ENCODE measurements at places on chromosomes 4 and X.
A peak's percentile ranks its signal among the peaks of the same experiment; 100 is the strongest.

DNA sequence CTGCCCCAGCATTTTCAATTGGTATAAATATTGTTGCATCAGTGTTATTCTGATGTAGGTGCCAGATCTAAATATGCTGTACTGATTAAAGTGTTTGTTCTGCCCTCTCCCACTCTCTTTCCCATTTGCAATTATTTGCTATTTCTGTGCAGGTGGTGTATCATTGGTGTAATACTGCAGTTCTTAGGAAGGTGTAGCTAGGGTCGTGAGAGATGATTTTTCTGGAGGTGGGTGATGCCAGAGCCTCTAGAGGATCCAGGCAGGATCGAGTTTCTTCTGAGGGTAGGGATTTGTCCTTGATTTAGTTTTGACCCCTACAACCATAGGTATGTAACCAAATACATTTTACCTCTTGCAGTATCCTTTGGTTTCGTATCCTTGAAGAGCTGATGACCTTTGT, 1.9 kb downstream of the SMAD1 start:
- no peaks in the 10 kb centered on the region for H3K4me1 ChIP-seq
- peak overlapping the region; percentile 76 for H3K27ac ChIP-seq

DNA sequence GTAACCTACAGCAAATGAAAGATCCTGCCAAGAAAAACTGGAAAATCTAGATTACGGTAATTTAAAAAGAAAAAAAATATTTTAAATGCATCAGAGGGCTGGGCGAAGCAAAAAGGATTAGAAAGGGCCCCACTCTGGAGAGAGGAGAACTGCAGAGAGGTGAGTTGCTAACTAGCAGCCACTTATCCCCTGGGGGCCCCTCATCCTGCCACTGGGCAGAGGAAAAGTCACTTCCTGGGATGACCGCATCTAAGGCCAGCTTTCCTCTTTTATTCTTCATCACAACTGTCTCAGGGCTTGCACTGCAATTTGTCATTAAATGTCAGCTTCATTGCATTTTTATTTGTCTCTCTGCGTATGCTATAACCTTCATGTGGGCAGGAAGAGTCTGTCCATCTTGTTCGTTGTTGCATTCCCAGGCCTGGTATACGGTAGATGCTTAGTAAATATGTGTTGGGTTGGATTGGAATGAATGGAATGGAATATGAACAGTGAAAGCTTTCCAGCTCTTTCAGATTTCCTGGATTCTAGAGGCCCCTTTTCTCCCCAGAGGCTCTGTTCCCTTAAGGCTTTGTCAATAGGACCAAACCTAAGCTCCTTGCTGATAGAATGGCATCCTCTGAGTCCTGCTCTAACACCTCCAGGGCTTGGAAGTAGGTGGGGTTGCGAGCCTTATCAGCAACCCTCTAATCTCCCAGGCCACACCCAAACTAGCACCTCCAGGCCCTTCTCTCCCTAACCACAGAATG, 58.9 kb downstream of the TLR10 start:
- H3K36me3 ChIP-seq = no peaks in the 10 kb centered on the region
- H3K27me3 ChIP-seq = no peaks in the 10 kb centered on the region
- H3K4me1 ChIP-seq = no peaks in the 10 kb centered on the region
- H3K4me3 ChIP-seq = no peak overlapping the region

DNA sequence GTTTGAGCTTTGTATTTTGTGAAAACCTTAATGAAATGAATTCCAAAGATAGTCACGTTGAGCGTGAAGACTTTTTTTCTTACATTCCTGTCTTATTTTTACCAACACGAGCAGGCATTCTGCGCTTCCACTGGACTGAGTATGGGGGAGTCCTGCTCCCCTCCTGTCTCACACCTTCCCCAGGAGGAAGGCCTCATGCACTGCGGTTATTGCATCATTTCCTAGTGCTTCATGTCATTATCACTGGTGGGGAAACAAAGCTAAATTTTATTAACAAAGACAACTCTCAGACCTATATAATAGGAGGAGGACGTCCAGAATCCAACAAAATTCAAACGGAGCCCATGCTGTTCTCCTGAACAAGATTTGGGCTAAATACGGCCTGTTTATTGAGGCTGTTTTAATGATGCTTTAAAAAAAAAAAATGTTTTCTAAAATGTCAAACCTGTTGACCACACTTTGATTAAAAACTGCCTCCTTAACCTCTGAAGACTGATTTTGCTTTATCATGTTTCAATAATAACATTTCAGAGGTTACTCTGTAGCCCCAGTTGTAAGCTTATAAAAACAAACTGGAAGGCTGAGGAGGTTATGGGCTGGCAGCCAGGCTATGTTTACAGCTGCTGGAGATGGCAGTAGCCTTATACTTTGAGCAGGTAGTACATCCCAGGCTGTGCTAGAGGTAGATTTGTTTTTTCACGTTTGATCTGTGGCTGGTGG, 118.0 kb downstream of the SOWAHB start:
- no peak overlapping the region for H3K4me3 ChIP-seq
- DNase-seq = no peak
- no peak overlapping the region for H3K27ac ChIP-seq

- no peaks in the 10 kb centered on the region for H3K36me3 ChIP-seq
- no peak overlapping the region for H3K27ac ChIP-seq
- no peak overlapping the region for H3K4me3 ChIP-seq
- no peaks in the 10 kb centered on the region for H3K4me1 ChIP-seq
- H3K27me3 ChIP-seq = no peaks in the 10 kb centered on the region
- DNase-seq = no peak
Measured at GRCh38 chr4:44025376-44026020, 423.1 kb downstream of the KCTD8 start.

DNA sequence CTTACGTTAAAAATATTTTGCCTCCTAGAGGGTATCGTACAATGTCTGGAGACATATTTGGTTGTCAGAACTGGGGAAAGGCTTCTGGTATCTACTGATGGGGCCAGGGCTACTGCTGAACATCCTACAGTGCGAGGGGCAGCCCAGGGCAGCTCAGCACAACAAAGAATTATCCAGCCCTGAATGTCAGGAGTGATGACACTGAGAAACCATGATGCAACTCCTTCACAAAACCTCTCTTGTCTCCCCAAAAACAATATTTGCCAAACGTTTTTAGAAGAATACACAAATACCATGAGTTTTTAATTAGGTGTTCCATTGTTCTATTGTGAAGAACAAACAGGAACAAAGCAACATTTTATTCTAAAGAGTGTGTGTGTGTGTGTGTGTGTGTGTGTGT, 43.4 kb upstream of the CLNK start:
- DNase-seq = no peak
- H3K4me1 ChIP-seq = no peaks in the 10 kb centered on the region
- peak overlapping the region; percentile 52 for H3K27ac ChIP-seq
- H3K36me3 ChIP-seq = no peaks in the 10 kb centered on the region
- H3K4me3 ChIP-seq = no peak overlapping the region

DNA sequence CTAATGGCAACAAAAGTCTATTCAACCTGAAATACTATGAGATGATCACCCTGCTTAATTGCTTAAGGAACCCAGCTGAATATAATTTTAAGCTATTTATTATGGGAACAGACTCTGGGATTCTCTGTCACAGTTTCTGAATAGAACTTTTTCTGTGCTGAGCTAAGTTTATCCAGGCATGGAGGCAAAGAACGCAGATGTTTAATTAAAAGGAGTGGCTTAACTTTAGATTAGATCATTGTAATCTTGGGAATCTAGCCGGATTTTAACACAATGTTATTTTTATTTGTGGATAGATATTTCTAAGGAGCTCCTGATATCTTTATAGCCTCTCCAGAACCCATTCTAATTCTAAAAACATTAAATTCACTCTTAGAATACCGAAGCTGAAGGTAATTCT, 353.4 kb downstream of the STIM2 start:
- no peaks in the 10 kb centered on the region for H3K27me3 ChIP-seq
- H3K4me3 ChIP-seq = no peak overlapping the region
- DNase-seq = no peak
- no peaks in the 10 kb centered on the region for H3K4me1 ChIP-seq
- no peaks in the 10 kb centered on the region for H3K36me3 ChIP-seq
- no peak overlapping the region for H3K27ac ChIP-seq

- no peaks in the 10 kb centered on the region for H3K36me3 ChIP-seq
- no peak overlapping the region for H3K27ac ChIP-seq
- no peak for DNase-seq
- H3K4me3 ChIP-seq = no peak overlapping the region
- H3K4me1 ChIP-seq = no peaks in the 10 kb centered on the region
Measured at GRCh38 chr4:73311428-73311827, 52.8 kb upstream of the ANKRD17 start.

DNA sequence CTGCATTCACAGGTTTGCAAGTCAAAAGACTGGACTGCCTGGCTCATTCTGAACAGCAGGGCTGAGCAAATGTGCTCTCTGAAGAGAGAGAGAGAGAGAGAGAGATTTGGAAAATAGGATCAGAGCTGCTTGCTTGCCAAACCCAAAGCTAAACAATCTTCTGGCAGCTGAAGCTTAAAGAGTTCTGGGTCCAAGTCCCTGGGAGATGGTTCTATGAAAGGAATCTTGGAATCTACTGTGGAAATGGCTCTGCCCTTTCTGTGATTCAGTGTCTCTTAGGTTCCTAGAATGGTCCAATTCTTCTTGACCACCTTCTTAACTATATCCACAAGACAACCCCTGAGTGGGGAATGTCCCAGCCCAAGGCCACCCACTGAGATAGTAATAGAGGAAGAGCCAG, 66.1 kb upstream of the EFNB1 start:
- no peaks in the 10 kb centered on the region for H3K27me3 ChIP-seq
- H3K4me1 ChIP-seq = no peaks in the 10 kb centered on the region
- no peak overlapping the region for H3K27ac ChIP-seq
- H3K36me3 ChIP-seq = no peaks in the 10 kb centered on the region
- H3K4me3 ChIP-seq = no peak overlapping the region
- no peak for DNase-seq

- no peaks in the 10 kb centered on the region for H3K4me1 ChIP-seq
- H3K36me3 ChIP-seq = peaks cover 9% of the 10 kb centered on the region
- no peak for DNase-seq
- no peak overlapping the region for H3K27ac ChIP-seq
Measured at GRCh38 chr4:150316332-150317205, 238.3 kb downstream of the DCLK2 start.

GRCh38 chr4:156734965-156735895, 236.4 kb downstream of the PDGFC start:
- H3K4me3 ChIP-seq = no peak overlapping the region
- H3K4me1 ChIP-seq = no peaks in the 10 kb centered on the region
- H3K27me3 ChIP-seq = no peaks in the 10 kb centered on the region
- DNase-seq = no peak

DNA sequence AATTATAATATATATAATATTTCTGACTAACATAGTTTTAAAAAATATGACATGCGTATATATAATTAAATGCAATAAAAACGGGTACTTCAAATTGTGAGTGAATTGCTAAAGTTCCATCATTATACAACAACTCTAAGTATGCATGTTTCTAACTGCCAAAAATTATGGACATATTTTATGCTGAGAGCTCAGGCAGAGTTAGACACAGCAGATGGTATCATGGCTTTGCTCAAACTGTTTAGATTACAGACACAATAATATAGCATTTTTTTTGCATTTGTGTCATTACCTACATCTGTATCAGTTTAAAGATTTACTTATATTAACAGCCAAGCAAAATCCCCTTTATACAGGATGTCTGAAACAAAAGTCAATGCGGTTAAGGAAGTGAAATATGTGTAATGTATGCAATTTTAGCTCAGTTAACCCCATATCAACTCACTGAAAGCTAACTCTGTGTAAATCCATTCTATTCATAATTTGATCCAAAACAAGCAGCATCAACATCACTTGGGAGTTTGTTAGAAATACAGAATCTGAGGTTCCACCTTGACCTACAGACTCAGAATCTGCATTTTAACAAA, 119.1 kb upstream of the CNKSR2 start:
- no peak overlapping the region for H3K4me3 ChIP-seq
- DNase-seq = no peak
- H3K27ac ChIP-seq = no peak overlapping the region
- H3K4me1 ChIP-seq = no peaks in the 10 kb centered on the region
- no peaks in the 10 kb centered on the region for H3K36me3 ChIP-seq
- H3K27me3 ChIP-seq = no peaks in the 10 kb centered on the region

DNA sequence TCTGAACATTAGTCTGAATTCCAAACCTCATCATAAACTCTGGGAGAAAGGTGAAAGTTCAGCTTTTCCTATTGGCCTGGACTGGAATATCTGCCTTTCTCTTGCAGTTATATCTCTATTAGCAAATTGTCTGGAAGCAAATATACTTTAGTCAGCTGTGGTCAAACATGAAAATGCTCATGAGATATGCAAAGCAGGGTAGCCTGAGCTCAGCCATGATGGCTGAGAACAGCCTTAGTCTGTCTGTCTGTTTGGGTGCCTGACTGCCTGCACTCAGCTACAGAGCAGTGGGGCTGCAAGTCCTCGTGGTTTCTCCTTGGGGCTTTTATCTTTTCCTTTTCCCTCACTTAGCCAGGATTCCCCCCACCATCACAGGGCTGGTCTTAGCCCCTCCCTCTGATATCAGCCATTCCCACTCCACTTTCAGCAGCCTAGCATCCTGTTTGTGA, 19.5 kb upstream of the PGRMC2 start:
- no peaks in the 10 kb centered on the region for H3K27me3 ChIP-seq
- DNase-seq = no peak

GRCh38 chrX:19882066-19882775, 5.2 kb downstream of the SH3KBP1 start:
- no peaks in the 10 kb centered on the region for H3K36me3 ChIP-seq
- no peaks in the 10 kb centered on the region for H3K27me3 ChIP-seq

DNA sequence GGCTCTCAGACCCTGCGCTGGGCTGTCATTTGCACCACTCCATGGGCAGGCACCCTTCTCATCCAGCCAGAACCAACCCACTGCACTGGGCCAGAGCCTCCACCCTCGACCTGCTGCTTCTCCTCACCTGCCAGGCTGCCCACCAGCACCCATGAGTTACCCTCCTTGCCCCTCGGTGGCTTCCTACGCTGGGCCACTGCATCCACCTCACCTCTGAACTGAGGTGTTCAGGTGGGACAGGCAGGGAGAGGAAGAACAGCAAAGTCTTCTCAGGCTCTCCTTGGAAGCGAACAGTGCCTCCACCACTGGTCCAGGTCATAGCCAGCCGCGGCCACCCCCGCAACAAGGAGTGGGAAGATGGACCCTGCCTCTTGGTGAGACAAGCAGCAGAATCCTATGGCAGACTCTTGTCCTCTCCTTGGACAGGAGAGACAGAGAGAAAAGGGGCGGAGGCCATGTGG, 32.4 kb upstream of the HMX1 start:
- no peaks in the 10 kb centered on the region for H3K4me1 ChIP-seq
- no peaks in the 10 kb centered on the region for H3K36me3 ChIP-seq
- no peak overlapping the region for H3K4me3 ChIP-seq
- no peak for DNase-seq

All from Peyer's patch (tissue), 4 donors.